ENCODE measurements at places on chromosomes 4 and X. TPM values are rescaled to one million over a fixed set of nuclear protein-coding genes. Genes with fewer than 3 reads are reported as not detected.

DNA sequence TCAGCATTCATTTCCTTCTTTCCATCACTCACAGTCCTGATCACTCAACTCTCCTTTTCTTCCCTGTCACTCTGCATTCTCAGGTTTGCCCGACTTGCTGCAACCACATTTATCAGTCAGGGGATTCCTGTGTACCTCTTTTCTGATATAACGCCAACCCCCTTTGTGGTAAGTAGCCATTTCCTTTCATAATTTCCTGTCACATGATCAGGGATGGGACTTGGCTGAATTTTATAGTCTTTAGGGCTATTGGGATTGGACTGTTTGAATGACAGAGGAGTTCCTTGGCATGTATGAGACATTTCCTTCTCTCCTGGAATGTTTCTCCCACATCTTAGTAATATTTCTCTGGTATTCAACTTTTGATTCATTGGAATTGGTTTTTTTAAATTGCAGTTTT, 11.0 kb downstream of the PGM2 start:
- peaks cover 15% of the 10 kb centered on the region for H3K4me1 ChIP-seq
- H3K27me3 ChIP-seq, result no peaks in the 10 kb centered on the region
- no peak overlapping the region for H3K4me3 ChIP-seq
- H3K27ac ChIP-seq, result no peak overlapping the region
- DNase-seq, result no peak

GRCh38 chr4:14196131-14196530, 568.6 kb upstream of the BOD1L1 start:
- H3K4me3 ChIP-seq, result no peak overlapping the region
- H3K4me1 ChIP-seq, result no peaks in the 10 kb centered on the region
- no peaks in the 10 kb centered on the region for H3K36me3 ChIP-seq
- no peak for DNase-seq

DNA sequence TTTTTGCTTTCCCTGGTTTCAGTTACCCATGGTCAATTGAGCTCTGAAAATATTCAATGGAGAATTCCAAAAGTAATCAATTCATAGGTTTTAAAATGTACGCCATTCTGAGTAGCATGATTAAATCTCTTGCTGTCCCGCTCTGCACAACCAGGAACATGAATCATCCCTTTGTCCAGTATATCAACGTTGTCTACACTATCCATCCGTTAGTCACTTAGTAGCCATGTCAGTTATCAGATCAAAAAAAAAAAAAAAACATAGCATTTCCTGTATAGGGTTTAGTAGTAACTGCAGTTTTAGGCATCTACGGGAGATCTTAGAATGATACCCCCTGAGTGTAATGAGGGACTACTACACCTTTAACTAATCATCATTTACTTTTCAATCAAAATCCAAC, 15.1 kb downstream of the LAMP2 start:
- no peaks in the 10 kb centered on the region for H3K36me3 ChIP-seq
- no peak overlapping the region for H3K4me3 ChIP-seq
- H3K27me3 ChIP-seq, result no peaks in the 10 kb centered on the region

LEF1 gene
- 53.2 TPM for total RNA-seq

GPR50 gene
- total RNA-seq, result not detected

USP26 gene
- total RNA-seq, result not detected
